Mesenchymal stem cell (in vitro differentiated cells and primary cell): ENCODE measurements at places on chromosomes 12 and 14.

DNA sequence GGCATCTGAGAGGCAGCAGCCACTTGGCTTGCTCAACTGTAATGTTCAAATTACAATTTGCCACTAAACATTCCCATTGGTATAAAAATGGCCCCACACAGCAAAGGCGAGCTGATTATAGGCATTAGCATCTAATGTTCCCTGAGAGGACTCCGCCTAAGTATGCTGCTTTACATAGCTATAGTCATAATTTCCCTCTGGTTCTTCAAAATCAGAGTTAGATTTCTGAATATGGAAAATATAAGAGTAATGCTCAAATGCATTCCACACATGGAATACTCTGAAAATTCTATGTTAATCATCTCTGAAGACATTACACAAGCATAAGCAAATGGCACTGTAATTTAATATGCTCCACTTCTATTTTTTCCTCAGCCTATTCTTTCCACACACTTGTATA, 83.7 kb upstream of the BTG1 start:
- DNase-seq = no peak

- DNase-seq = no peak
Observed at GRCh38 chr14:23442721-23443356, 7.4 kb upstream of the MYH7 start.

DNA sequence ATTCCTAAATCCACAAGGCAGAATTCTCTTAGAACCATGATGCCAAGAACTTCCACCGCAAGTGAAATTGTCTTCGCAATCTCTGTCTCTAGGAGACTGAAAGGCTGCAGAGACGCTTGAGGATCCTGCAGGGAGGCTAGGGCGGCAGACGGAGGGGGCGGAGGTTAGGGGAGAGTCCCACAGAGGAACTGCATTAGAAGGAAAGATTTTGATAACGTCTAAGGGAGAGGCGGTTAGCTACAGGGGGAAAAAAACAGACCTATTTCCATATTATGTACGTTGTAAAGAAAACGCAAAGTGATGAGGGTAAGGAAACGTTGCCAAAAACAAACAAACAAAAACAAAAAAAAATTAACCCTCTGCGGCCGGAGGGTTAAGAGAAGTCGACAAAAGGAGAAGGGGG, 595 bp downstream of the KLHL28 start:
- peak; percentile 79 for DNase-seq

GRCh38 chr12:128381946-128382345, 115.0 kb downstream of the TMEM132C start:
- DNase-seq = no peak

GRCh38 chr14:73729556-73730265, 15.5 kb upstream of the PNMA1 start:
- DNase-seq = no peak

GRCh38 chr14:78005325-78005724, 164.8 kb upstream of the NRXN3 start:
- DNase-seq = no peak

DNA sequence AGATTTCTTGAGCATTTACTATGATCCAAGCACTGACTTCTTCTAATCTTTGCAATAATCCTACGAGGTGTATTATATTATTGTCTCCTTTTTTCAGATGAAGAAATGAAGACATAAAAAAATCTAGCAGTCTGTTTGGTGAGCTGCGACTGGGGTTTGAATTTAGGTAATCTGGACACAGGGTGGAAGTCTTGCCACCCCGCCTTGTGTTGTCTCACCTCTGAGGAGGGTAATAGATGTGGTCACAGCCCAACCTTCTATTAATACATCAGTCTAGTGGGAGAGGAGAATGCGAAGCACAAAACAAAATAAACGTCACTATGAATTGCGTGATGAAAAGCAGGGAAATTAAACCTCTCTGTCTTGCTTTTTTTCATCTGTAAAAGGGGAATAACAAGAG, 993.9 kb downstream of the VRK1 start:
- DNase-seq = no peak

GRCh38 chr14:33556382-33557121, 394.3 kb downstream of the EGLN3 start:
- peak; percentile 30 for DNase-seq

- DNase-seq = no peak
Observed at GRCh38 chr12:57055824-57056223, 5.9 kb upstream of the MYO1A start.

- DNase-seq = no peak
Observed at GRCh38 chr14:91877376-91877915, 10.1 kb upstream of the TC2N start.

DNA sequence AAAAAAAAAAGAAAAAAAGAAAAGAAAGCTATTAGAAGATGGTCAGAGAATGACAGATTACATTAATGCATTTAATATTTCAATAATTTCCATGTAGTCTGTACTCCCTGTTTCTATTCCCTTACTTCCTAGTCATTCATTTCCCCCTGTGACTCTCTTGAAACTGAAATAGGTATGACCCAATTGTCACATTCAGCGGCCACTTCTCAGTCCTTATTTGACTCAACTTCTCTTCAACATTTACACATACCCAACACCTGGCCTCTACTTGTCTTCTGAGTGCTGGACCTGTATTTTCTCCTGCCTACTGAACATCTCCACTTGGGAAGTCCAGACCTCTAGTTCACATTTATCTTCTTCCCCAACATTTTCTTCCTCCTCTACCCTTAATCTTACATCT, 7.2 kb downstream of the EEA1 start:
- DNase-seq = no peak

- no peak for DNase-seq
Observed at GRCh38 chr14:96158735-96159134, 45.9 kb upstream of the BDKRB2 start.

DNA sequence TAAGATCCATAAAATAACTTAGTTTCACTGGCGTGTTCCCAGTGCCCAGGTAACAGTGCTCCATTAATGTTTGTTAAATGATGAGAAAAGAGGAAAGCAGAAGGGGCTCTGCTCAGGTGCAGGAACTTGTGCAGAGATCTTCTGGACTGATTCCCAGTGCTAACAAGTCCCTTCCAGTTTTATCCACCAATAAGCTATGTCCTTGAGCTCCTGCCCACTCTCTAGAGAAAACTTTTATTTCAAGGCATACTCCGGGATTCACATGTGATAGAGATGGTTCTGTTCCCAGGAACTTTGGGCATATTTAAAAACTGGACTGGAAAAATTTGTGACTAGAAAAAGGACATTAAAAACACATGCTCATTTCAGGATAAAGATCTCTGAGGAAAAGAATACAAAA, 1.9 kb downstream of the GYS2 start:
- DNase-seq = no peak

DNA sequence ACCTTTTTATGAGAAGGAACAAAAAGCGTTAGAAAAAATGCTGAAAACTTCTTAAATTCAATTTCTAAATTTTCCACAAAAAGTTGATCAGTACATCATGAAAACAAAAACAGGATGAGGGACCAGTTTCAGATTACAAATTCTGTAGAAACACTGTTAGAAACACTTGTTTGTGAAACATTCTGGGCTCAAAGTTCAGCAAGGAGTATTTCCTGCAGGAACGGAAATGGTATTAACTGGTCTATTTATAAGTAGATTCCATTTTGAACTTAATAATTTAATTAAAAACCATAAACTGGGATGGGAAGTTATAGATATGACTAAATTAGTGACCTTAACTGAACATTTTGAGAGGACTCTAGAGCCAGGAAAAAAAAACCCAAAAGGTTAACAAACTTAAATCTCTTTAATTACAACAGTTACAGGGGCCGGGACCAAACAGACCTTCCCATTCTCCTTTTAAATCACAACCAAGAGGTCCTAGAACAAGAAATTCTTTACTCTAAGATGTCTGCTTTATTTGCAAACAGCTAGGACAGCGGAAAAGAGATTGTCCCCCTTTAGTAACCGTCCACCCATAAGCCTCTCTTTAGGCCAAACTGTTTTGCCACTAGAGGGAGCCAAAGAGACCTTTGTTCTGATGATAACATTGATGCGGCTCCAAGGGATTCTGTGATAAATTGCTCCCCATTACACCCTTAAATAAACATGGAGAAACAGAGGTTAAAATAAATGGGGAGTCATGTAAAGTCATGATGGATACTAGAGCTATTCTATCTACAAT, 69.0 kb upstream of the RERGL start:
- peak; percentile 54 for DNase-seq

DNA sequence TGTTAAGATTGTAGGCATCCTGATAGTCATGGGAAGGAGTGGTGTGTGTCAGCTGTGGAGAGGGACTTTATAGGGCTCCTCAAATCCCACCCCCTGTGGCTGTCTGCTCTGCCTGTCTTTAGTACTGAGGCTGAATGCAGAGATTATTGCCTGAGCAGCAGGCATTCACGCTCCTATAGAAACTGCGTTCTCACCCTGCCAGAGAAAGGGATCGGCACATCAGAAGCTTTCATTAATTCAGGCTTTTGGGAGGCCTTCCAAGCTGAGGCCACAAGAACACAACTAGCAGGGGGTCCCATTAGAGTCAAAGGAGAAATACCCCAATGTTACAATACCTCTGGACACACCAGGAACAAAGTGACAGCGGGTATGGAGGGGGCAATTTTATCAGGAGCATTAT, 12.6 kb downstream of the KCNK10 start:
- no peak for DNase-seq

DNA sequence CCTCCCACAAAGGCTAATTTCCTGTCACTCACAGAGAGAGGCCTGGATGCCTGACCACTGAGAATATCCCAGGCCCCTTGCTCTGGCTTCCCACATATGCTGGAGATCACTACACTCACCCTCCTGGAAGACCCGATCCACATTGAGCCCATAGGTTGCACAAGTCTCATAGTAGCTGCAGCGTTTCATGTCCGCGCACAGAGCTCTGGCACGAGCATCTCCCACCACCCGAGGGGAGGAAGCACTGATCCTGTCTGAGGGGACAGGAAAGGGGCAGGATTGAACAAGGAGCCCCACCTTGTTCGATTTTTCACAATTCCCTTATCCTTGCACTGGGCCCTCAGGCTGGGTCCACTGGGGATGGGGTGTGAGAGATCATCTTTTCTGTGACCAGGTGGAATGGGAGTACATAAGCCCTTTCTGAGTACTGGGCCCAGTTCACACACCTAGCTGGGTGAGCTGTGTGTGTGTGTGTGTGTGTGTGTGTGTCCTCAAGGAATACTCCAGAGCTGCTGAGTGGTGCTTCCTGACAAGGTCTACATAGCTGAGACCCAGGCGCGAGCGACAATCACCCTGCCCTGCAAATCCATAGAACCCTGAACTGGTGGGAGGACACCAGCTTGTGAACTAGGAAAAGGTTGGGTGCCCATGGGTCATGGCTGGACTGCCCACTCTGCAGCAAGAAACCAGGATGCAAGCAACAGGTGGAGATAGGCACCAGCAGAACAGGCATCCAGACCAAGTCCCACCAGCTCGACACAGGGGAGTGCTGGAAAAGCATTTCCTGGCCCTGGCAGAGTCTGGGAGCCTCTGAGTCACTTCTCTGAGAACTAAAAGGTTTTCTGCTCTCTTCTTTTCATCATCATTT, 5.6 kb downstream of the AGAP2 start:
- no peak for DNase-seq

GRCh38 chr12:56601503-56601902, 28.6 kb downstream of the BAZ2A start:
- DNase-seq = no peak

- DNase-seq = peak; percentile 71
Observed at GRCh38 chr12:127655691-127656090, 611.3 kb upstream of the TMEM132C start.

DNA sequence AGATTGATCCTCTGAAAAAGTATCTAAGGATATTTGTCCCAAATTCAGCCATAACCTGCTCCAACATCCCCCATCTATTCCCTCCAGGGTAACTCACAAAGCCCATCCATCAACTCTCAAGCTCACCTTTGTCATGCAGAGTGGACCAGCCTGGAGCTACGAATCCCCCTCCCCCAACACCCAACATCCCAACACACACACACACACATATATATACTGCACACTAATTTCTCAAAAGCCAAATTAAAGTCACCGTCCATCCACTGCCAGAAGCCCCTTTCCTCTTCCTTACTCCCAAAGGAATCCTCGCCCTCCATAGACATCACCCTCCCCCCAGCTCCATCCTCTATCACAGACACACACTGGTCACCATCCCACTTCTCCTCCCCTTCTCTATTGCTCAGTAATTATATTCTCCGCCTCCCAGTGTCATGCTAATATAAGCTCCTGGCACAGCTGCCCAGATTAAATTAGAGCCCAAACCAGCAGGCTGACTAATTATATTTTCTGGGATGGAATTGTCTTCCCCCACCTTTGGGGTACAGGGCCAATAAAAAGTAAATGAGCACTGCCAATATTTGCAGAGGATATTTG, 13.5 kb upstream of the TESPA1 start:
- no peak for DNase-seq

- no peak for DNase-seq
Observed at GRCh38 chr12:29376118-29376517, 4.9 kb downstream of the ERGIC2 start.

GRCh38 chr12:104720339-104721038, 237.6 kb downstream of the SLC41A2 start:
- DNase-seq = peak; percentile 32

GRCh38 chr12:12011880-12012260, 58.9 kb upstream of the BCL2L14 start:
- DNase-seq = no peak

DNA sequence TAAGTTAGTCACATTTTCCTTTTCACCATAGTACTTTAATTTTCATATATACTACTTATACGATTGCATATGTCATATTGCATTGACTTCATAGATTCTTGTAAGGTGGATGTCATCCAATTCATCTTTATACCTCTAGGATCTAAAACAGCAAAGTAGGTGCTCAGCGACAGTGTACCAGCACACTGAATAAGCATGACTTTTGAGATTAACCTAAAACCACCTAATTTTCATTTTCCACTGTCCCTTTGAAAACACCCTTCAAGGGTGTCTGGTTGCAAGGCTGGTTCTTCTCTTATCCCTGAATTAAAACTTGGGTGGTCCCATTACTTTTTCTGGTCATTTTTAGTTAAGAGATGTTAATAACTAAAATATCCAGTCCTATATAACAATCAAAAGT, 4.4 kb downstream of the GPR19 start:
- DNase-seq = no peak
